Myometrial cell (primary cell): ENCODE measurements at places on chromosomes 2 and 18. TPM values are rescaled to one million over a fixed set of nuclear protein-coding genes. Genes with fewer than 3 reads are reported as not detected.

The SIX3 gene
- total RNA-seq, result not detected in 2 replicates

The SLC40A1 gene
- total RNA-seq, result 2.0 and 3.4 TPM in 2 replicates

The SP9 gene
- total RNA-seq, result not detected in 2 replicates

The SLC14A1 gene
- 0.29 and 0.89 TPM in 2 replicates for total RNA-seq

The CENPO gene
- total RNA-seq, result 18.5 and 19.5 TPM in 2 replicates

The MAPK4 gene
- not detected in 2 replicates for total RNA-seq

The TTR gene
- not detected in 2 replicates for total RNA-seq

The MTHFD2 gene
- total RNA-seq, result 158 and 179 TPM in 2 replicates

The CCDC141 gene
- total RNA-seq, result not detected in 2 replicates

The NEDD4L gene
- 9.0 and 25.1 TPM in 2 replicates for total RNA-seq

The NEU2 gene
- total RNA-seq, result not detected in 2 replicates

The ANKMY1 gene
- 5.0 and 6.9 TPM in 2 replicates for total RNA-seq

The UGT1A9 gene
- not detected in 2 replicates for total RNA-seq

The RGPD3 gene
- 0.18 TPM in 1 of 2 replicates, not detected in the other for total RNA-seq

The CGREF1 gene
- total RNA-seq, result 0.29 and 1.8 TPM in 2 replicates

The NBAS gene
- 53.0 and 56.0 TPM in 2 replicates for total RNA-seq

The NAT8 gene
- total RNA-seq, result not detected in 2 replicates

The CFAP65 gene
- total RNA-seq, result not detected in 2 replicates

The FTCDNL1 gene
- 0.18 and 0.58 TPM in 2 replicates for total RNA-seq

The REG3G gene
- not detected in 2 replicates for total RNA-seq

The SP140 gene
- 1.2 and 1.7 TPM in 2 replicates for total RNA-seq

The IL1RL2 gene
- total RNA-seq, result 1.1 and 1.2 TPM in 2 replicates

The IKZF2 gene
- total RNA-seq, result 16.8 and 25.9 TPM in 2 replicates

The IL1RL1 gene
- 0.29 and 2.5 TPM in 2 replicates for total RNA-seq

The CUL3 gene
- total RNA-seq, result 39.2 and 41.8 TPM in 2 replicates

The ADAM23 gene
- total RNA-seq, result 2.7 and 4.0 TPM in 2 replicates

The MAP3K19 gene
- total RNA-seq, result not detected in 2 replicates

The CNGA3 gene
- total RNA-seq, result not detected in 2 replicates

The ELOA2 gene
- total RNA-seq, result not detected in 2 replicates

The FAM98A gene
- 27.4 and 55.5 TPM in 2 replicates for total RNA-seq

The PIEZO2 gene
- not detected in 2 replicates for total RNA-seq

The CPS1 gene
- 12.4 and 23.2 TPM in 2 replicates for total RNA-seq

The PAIP2B gene
- total RNA-seq, result 0.71 and 0.86 TPM in 2 replicates

The CD302 gene
- total RNA-seq, result 7.5 and 8.5 TPM in 2 replicates

The RESP18 gene
- not detected in 2 replicates for total RNA-seq

The SLC4A5 gene
- not detected in 2 replicates for total RNA-seq

The CREB1 gene
- 11.5 and 25.0 TPM in 2 replicates for total RNA-seq

The PDE11A gene
- 0.18 TPM in 1 of 2 replicates, not detected in the other for total RNA-seq

The DUSP19 gene
- total RNA-seq, result 1.4 and 5.8 TPM in 2 replicates

The HOXD12 gene
- not detected in 2 replicates for total RNA-seq

The CEP76 gene
- total RNA-seq, result 6.9 and 10.1 TPM in 2 replicates
